ENCODE measurements at places on chromosomes 5 and 9.

DNA sequence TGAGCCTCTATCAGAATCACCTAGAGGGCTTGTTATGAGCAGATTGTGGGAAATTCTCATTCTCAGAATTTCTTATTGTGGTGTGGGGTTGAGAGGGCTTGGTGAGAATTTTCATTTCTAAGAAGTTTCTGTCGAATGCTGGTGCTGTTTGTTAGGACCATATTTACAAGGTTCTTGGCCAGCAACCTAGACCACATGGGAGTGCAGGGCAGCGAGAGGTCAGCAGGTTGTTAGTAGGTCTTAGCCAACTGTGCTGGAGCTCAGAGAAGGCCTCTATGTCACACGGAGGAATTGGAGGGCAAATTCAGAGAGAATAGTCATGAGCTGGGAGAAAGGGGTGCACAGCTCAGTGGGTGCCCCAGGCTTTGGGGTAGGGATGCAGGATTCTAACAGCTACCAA, 357.0 kb downstream of the LRRC70 start:
- no peak for DNase-seq

- no peak for DNase-seq
Measured at GRCh38 chr9:95785209-95785608, 90.3 kb upstream of the ERCC6L2 start.

- DNase-seq: no peak
Measured at GRCh38 chr5:5356765-5357164, 65.7 kb upstream of the ICE1 start.

- no peak for DNase-seq
Measured at GRCh38 chr9:86062845-86063693, 36.3 kb downstream of the GOLM1 start.

- no peak for DNase-seq
Measured at GRCh38 chr9:21174671-21175070, 8.2 kb upstream of the IFNA21 start.

DNA sequence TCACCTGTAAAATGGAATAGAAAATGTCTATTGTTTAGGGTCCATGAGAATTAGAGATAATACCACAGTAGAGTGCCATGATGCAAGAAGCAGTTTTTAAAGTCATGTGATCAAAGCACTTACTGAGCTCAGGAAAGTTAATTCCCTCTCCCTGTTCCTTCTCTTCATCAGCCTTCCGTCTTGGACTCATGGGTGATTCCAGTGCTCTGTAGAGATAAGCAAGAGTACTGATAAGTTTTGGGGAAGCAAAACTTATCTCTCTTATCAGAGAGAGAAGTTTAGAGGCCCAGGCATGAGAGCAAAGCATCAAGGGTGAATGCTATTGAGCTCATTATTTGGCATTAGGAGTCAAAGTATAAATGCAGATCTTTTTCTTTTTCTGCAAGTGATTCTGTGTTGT, 410.1 kb downstream of the AGTPBP1 start:
- no peak for DNase-seq

DNA sequence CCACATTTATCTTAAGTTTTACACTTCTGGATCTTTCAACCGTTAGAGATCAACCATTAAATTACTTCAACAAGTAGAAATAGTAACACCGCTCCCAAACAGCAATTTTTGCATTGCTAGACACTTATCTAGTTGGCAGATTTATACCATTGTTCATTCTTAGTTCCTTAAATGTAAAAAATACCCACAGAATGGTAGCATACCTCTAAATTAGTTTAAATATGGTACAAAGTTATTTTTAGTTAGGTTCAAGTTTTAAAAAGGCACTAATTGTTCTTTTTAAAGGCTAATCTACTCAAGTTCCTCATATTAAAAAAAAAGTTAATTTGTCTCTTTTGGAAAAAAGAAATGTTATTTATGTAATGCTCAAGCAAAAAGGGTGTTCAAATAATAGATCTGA, 8.1 kb downstream of the PFDN1 start:
- no peak for DNase-seq

All from retina (tissue), 1 donor.